Activated CD4-positive, CD25-positive, alpha-beta regulatory T cell treated with anti-CD3 and anti-CD28 coated beads, Interleukin-2, amount 50 U/mL, for 24 hours (primary cell): ENCODE measurements at places on chromosomes 4 and X.

GRCh38 chr4:182513587-182514291 is 270.5 kb downstream of the TENM3 start:
- no peak for ATAC-seq

DNA sequence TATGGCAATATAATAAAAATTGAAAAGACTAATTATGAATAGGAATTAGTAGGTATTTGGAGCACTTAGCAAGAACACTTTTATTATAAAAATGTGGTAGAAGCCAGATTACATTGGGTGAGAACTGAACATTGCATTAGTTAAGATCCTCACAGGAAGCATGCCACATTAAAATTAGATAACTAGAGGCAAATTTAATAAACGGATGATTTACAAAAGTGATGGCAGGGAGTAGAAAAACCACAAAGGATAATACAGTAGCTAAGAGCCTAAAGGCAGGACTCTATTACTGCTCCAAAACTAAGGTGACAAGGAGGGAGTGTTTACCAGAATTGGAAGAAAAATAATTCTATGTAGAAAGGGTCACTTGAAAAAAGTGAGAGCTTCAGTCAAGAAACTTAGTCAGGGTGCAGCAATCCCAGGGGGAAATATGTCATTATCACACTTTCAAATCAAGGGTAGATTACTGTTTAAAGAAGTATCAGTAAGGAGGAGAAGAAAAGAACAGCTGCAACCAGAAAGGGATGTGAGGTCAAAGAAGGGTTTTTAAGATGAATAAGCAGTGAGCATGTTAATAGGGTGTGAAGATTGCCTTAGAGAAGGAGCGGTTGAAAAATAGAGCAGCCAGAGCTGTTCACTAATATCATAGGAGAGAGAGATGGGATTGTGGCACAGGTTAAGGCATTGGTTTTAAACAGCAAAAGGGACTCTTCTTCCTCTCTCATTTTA is 84.6 kb downstream of the NDST4 start:
- no peak for ATAC-seq

DNA sequence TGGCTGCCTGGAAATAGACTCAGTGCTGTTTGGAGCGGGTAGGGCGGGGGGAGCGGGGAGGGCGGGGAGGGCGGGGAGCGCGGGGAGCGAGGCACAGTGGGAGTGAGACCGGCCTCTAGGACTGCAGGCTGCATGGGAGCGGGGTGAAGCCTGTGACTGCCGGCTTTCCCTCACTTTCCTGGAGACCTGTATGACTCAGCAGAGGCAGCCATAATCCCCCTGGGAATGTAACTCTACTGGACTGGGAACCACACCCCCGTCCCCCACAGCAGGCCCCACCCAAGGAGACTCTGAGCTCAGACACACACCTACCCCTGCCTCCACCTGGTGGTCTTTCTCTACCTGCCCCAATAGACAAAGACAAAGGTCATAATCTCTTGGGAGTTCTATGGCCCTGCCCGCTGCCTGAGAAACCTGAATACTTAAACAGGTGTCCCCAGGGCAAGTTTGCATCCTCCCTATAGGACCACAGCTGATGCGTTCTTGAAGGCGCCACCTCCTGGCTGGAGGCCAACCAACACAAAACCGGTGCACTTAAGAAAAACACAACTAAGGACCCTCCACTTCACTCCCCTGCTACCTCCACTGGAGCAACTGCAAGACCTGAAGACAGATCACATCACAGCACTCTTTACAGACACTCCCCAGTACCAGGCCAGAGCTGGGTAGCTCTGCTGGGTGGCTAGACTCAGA is 18.0 kb downstream of the HDAC8 start:
- ATAC-seq = no peak

GRCh38 chr4:186272699-186273391 is 6.9 kb downstream of the F11 start:
- no peak for ATAC-seq

DNA sequence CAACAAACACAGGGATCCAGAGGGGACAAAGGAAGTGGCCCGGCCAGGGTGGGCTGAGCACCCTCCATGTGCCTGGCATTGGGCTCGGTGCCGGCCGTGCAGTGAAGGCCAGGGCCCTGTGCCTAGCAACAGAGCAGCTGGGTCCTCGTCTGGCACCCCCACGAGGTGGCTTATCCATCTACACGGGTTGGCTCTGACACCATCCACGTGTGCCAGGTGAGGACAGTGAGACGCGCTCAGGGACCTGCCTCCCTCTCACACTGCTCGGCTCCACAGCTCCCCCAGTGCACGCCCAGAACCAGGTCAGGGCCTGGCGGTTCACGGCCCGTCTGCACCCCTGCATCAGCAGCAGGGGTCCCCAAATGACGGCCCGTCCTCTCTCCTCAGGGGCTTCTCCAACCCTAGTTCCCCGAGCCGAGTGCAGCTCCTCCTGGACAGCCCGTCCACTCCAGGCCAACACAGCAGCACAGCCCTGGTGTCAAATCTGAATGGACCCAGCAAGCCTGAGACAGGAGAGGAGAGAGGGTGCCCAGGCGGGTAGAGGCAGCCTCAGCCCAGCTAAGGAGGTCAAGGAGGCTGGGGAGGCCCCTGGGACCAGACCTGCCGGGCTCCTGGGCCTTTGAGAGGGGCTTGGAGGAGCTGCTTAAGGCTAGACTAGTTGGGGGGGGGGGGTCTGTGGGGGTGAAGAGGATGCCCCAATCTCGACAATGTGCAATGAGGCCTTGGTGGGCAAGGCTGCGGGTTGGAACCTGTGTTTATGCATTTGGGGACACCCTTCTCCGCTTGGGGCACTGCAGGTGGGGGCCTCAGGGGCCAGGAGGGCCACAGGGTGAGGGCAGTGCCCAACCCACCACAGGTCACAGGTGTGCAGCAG is 113.6 kb downstream of the FAM53A start:
- no peak for ATAC-seq

DNA sequence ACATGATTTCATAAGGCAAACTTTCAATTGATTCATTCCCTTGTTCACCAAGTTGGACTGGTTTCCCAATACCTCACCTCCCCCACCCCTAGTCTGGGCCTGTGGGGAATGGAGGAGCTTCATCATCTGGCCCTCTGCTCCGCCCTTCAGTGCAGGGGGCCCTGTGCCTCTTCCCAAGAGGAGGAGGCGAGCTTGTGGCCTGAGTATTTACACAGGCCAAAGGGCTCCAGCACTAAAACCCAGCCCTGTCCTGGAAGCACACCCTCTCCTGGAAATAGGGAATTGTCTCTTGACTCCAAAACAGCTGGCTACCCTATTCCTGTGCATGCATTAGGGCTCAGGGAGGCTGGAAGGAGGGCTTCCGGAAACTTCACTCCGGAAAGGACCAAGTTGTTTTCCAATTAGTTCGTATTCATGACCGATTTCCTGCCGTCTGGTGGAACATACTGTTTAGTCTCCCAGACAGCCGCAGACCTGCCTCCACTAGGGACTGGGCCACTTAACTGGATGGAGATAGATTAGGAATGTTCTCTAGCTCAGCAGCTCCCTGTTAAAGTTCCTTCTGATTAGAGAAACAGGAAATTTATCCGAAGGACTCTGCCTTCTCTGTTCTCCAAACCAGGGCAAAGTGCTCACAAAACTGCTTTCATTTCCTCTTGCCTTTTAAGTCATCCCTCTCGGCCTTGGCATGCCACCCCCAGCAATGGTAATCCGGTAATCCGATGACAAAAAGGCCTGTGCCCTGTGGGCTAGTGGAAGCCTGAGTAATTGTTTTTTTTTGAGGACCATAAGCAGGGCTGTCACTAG is 5.8 kb downstream of the SRPX2 start:
- ATAC-seq = no peak

GRCh38 chr4:76201276-76201675 is 12.3 kb downstream of the SCARB2 start:
- no peak for ATAC-seq

DNA sequence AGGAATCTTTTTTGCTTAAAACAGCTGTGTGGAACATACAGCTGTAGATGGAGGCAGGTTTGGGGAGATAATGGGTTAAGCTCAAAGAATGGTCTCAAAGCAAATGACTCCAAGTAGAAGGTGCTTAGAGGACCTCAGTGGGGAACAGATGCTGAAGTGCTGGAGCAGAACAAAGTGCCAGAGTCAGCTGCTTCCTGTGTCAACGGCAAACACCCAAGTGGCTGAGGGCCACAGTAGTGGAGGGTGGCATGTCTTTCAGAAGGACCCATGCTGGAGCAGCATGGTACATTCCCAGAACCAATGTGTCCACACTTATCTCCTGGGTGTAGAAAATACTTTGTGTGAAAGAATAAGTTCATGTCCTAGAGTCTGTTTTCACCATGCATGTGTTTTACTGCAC is 197.5 kb downstream of the CCNG2 start:
- no peak for ATAC-seq

GRCh38 chr4:147782087-147782781 is 50.3 kb downstream of the ARHGAP10 start:
- peak; percentile 58 for ATAC-seq

GRCh38 chr4:24975510-24975909 is 55.2 kb downstream of the LGI2 start:
- ATAC-seq = no peak

- ATAC-seq = no peak
Measured at GRCh38 chrX:31355206-31355955, 283.5 kb upstream of the FTHL17 start.

- peak; percentile 70 for ATAC-seq
Measured at GRCh38 chrX:139739138-139739537, 31.2 kb upstream of the MCF2 start.

DNA sequence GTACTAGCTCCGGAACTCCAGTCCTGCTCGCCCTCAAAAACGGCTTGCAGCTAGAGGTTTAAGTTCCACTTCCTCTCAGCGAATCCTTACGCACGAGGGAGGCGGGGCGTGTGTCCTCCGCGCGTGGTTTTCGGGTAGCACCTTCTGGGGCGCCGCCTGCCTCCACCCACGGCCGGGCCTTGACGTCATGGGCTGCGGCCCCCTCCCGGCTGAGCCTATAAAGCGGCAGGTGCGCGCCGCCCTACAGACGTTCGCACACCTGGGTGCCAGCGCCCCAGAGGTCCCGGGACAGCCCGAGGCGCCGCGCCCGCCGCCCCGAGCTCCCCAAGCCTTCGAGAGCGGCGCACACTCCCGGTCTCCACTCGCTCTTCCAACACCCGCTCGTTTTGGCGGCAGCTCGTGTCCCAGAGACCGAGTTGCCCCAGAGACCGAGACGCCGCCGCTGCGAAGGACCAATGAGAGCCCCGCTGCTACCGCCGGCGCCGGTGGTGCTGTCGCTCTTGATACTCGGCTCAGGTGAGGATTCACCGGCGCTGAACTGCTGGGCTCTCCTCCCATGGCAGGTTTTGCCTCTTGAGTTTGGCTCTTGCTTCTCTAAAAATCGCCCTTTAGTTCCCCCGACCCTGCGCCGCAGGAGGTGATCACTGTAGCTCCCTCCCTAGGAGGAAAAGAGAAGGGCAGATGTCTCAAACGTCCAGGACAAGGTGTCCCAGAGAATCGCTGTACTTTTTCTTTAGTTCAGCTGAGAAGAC is at the start of gene AREG:
Gene AREG, plus strand, starts transcription at position 246 of the 752 bp plus-strand sequence. Its CDS starts 210 bp downstream, at position 456.
- ATAC-seq = peak; percentile 89

DNA sequence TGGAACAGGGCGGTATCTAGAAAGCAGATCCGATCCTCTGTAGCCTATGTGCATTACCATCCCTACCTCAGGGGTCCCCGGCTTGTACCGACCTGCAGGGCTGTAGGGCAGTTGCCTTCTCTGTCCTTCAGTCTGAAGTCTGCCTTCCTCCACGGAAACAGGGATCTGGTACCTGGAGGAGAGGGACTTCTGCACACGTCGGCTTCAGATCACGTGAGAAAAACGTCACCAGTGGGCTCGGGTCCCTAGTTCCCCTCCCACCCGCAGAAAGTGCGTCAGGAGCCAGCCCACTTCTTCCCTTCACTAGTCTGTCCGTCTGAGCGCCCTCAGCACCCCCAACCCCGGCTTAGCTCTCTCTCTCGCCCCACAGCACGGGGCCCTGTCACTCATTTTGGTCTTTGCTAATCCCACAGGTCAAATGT is at the start of gene TCEAL5:
Gene TCEAL5, minus strand, starts transcription at position 170 of the 422 bp plus-strand sequence. CDS start 2,187 bp downstream, outside the sequence.
- no peak for ATAC-seq

GRCh38 chr4:138243369-138243768 is 1.2 kb upstream of the SLC7A11 start:
- ATAC-seq = no peak

GRCh38 chr4:148034813-148035212 is 302.9 kb downstream of the ARHGAP10 start:
- ATAC-seq = no peak

DNA sequence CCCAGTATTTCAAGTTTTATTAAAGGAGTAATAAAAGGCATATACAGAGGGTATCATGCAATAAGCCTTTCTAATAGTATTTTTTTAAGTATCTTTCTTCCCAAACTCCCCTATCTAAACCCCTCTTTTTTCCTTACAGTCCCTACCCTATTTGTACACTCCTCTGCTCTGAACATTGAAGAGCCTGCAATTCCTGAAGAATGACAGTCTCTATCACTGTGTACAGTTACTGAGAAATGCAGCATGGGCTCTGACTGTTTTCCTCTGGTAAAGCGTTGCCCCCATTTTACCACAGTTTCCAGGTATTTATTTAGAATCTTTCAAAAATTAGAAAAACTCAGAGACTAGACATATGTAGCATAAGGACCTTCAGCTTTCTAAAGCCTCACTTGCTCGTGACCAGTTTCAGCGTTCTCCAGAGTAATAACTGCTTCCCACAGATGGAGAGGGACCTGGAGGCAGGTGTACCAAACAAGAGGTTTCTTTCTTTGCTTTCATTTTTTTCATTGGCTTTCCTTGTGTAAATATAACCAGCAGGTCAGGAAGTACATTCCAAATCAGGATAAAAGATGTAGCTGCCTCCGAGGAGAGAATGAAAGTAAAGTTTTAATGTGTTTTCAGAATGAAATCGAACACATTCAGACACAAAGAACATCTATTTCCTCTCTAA is 230.8 kb downstream of the CFAP299 start:
- no peak for ATAC-seq

DNA sequence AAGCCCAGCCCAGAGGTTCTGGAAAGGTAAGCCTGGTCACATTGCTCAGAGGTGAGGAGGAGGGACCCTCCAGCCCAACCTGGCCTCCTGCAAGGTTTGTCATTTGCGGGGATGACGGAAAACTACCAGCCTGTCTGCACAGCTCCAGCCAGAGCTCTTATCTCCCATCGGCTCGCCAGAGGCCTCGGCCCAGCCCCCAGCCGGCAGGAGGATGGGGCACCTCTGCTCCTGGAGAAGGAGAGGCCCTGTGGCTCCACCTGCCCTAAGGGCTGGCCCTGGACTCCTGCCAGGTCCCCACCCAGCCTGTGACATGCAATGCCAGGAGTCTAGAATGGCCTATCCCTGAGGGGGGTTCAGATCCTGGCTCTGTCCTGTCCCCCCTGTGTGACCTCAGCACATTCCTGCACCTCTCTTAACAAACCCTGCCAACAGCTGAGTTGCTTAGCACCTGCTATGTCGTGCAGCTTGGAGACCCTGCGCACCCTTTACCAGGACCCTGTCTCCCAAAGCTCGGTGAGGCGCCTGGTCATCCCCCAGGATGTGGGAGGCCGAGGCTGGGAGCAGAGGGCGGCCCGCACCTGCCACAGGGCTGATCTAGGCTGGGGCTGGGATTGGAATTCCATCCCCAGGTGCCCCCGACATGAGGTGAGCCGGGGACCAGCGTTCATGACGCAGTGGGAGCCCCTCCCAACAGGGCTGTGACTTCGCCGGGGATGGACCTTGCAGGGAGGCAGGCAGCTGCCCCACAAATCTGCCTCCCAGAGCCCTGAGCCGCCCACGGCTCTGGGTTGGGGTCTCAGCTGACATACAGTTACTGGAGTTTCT is 14.4 kb downstream of the ADRA2C start:
- no peak for ATAC-seq
